ENCODE measurements at places on chromosomes 7 and 10. TPM values are rescaled to one million over a fixed set of nuclear protein-coding genes. Genes with fewer than 3 reads are reported as not detected.
A peak's percentile ranks its signal among the peaks of the same experiment; 100 is the strongest.

GRCh38 chr10:3071405-3072198 is 4.3 kb downstream of the PFKP start:
- no peak for DNase-seq
- peaks cover 11% of the 10 kb centered on the region for H3K36me3 ChIP-seq
- no peak overlapping the region for H3K4me3 ChIP-seq
- H3K4me1 ChIP-seq = peaks cover 34% of the 10 kb centered on the region

DNA sequence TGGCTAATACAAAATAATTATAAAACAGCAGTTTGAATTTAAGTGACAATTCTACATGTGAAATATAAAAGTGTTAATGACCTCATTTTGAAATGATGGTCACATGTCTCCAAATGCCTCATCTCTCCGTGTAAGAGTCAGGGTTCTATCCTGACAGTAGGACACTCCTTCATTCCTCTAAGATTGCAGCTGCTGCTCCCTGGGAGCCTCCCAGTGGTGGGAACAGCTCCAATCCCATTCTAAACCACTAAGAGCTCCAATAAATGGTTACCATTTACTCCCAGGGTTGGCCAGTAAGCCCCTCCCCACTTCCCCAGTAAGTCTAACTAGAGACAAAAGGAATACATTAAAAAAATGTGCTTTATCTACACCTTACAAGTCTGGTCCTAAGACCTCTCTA is 344.6 kb upstream of the AOAH start:
- no peak for DNase-seq
- no peak overlapping the region for H3K27ac ChIP-seq
- no peaks in the 10 kb centered on the region for H3K4me1 ChIP-seq

- H3K4me1 ChIP-seq = peaks cover 16% of the 10 kb centered on the region
- H3K4me3 ChIP-seq = no peak overlapping the region
- H3K27ac ChIP-seq = no peak overlapping the region
- H3K36me3 ChIP-seq = no peaks in the 10 kb centered on the region
These were observed 24.0 kb downstream of the COL26A1 start for GRCh38 chr7:101386558-101387231.

- H3K27me3 ChIP-seq = no peaks in the 10 kb centered on the region
- DNase-seq = no peak
- H3K27ac ChIP-seq = no peak overlapping the region
- no peaks in the 10 kb centered on the region for H3K4me1 ChIP-seq
These were observed 91.1 kb downstream of the GPR37 start for GRCh38 chr7:124674451-124674850.

DNA sequence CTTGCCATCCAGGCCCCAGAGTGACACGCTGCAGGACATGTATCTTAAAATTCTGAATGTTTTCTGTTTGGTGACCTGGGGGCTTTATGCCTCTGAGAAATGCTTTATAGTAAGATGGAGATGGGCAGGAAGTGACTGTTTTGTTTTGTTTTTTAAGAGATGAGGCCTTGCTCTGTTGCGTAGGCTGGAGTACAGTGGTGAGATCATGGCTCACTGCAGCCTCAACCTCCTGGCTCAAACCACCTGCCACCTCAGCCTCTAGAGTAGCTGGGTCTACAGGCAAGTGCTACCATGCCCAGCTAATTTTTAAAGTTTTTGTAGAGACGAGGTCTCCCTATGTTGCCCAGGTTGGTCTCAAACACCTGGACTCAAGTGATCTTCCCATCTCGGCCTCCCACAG is 20.6 kb downstream of the ZNF777 start:
- DNase-seq = no peak
- no peaks in the 10 kb centered on the region for H3K4me1 ChIP-seq
- no peaks in the 10 kb centered on the region for H3K27me3 ChIP-seq
- H3K36me3 ChIP-seq = peaks cover 13% of the 10 kb centered on the region
- H3K27ac ChIP-seq = no peak overlapping the region

- peaks cover 2% of the 10 kb centered on the region for H3K4me1 ChIP-seq
- no peak for DNase-seq
- H3K4me3 ChIP-seq = no peak overlapping the region
- no peaks in the 10 kb centered on the region for H3K36me3 ChIP-seq
These were observed 141.5 kb upstream of the CAV2 start for GRCh38 chr7:116357781-116358670.

GRCh38 chr10:98312822-98313221 is 44.8 kb upstream of the LOXL4 start:
- no peak overlapping the region for H3K4me3 ChIP-seq
- no peaks in the 10 kb centered on the region for H3K27me3 ChIP-seq
- no peak for DNase-seq
- H3K4me1 ChIP-seq = peaks cover 19% of the 10 kb centered on the region
- H3K27ac ChIP-seq = no peak overlapping the region

- DNase-seq = no peak
- H3K36me3 ChIP-seq = peaks cover 16% of the 10 kb centered on the region
These were observed 44.2 kb downstream of the PRF1 start for GRCh38 chr10:70558295-70558694.

DNA sequence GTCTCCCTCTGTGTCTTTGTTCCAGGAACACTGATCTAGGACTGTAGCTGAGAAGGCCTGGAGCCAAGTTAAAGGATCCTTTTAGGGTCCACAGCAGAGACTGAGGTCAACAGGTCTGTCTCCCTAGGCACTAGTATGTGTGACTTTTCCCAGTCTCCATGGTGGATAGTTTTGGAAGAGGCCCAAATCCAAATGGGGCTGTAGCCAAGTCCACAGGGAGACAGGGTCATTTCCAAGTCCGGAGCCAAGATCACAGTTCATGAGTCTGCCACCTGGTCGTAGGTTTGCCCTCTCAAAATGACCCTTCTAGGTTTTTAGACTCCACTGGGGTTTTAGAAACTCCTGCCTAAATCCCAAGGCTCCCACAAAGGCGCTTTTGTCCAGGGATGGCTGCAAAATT is 16.8 kb downstream of the ZNF277 start:
- H3K27ac ChIP-seq = no peak overlapping the region
- no peak for DNase-seq
- H3K27me3 ChIP-seq = no peaks in the 10 kb centered on the region
- peaks cover 2% of the 10 kb centered on the region for H3K4me1 ChIP-seq

DNA sequence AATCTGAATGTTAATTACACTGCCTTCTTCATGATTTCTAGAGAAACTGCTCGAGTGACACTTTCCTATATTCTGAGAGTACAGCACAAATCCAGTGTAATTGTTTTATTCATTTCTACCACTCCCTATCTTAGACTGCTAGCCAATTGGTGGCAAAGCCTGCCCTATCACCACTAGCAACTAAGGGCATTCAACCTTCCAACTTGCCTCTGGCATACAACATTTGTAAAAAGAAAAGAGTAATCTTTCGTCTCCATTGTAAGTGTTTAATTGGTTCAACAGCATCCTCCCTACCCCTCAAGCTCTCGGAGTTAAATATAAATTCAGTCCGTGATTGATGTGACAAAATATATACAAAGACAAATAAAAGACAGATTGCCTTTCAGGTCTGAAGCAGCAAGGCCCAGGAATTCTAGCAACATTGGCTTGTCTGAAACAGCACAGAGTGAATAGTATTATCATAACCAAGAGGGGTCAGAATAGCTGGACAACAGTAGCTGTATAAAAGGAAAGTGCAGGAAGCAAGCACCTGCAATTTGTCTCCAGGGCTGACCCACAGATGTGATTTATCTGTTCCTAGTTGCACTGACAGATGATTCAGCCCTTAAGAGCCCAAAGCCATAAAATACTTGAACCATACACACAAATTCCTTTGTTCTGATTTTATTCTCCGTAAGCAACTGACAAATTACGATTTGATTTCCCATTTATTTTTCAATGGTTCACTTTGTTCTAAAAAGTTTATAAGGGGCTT is 47.6 kb upstream of the ANKRD1 start:
- no peak overlapping the region for H3K4me3 ChIP-seq
- no peak overlapping the region for H3K27ac ChIP-seq
- no peaks in the 10 kb centered on the region for H3K4me1 ChIP-seq
- no peaks in the 10 kb centered on the region for H3K36me3 ChIP-seq

- H3K27ac ChIP-seq = no peak overlapping the region
- H3K36me3 ChIP-seq = no peaks in the 10 kb centered on the region
- no peaks in the 10 kb centered on the region for H3K4me1 ChIP-seq
- no peaks in the 10 kb centered on the region for H3K27me3 ChIP-seq
- no peak for DNase-seq
These were observed 481.0 kb downstream of the TNS3 start for GRCh38 chr7:47100817-47101435.

GRCh38 chr10:62071846-62072281 is 170.4 kb downstream of the ARID5B start:
- H3K27me3 ChIP-seq = no peaks in the 10 kb centered on the region
- no peak overlapping the region for H3K27ac ChIP-seq
- DNase-seq = no peak
- peaks cover 3% of the 10 kb centered on the region for H3K36me3 ChIP-seq

DNA sequence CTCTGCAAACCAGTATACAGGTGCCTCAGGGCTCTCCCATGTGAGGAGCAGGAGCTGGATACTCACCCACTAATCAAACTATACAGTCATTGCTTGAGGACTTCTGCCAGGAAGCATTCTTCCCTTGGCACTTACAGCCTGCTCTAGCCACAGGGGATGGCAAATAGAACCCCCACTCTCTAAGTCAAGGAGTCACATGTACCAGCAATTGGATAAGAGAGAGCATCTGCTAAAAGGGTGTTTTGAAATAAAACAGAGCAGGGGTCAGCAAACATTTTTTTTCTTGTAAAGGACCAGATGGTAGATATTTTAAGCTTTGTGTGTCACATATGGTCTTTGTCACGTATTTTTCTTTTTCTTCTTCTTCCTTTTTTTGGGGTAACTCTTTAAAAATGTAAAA is 865.2 kb upstream of the GHITM start:
- H3K36me3 ChIP-seq = no peaks in the 10 kb centered on the region
- H3K27ac ChIP-seq = no peak overlapping the region
- DNase-seq = no peak
- H3K4me1 ChIP-seq = no peaks in the 10 kb centered on the region

- no peak overlapping the region for H3K4me3 ChIP-seq
- no peak overlapping the region for H3K27ac ChIP-seq
- no peaks in the 10 kb centered on the region for H3K36me3 ChIP-seq
These were observed 132.9 kb upstream of the FAM3C start for GRCh38 chr7:121529003-121529402.

DNA sequence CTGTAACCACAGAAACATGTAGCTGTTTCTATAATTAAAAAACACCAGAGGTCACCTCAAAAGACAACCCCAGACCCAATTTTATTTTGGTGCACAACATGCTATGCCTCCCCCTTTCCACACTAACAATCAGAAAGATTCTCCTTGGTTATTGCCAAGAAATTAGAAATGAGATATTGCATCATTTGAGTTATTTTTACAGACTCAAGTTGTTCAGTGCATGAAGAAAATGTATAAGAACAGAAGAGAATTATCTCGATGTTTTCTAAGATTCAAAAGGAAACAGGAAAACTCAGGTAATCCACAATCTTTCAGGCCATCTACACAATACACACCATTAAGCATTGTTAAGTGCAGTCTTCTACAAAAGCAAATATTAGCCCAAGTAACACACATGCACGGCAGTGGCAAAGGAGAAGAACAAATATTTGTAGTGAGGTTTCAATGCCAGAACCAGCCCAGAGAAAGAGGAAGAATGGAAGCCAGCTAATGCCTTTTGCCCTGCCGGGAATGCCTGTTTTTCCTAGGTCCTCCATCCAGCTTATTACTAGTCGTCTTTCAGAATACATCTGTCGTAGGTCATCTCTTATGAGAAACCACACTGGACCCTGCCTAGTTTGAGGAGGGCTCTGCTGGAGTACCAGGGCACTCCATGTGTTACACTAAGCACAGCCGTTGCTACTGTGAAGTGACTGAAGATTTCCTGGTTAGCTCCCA is 67.6 kb upstream of the C1GALT1 start:
- H3K4me3 ChIP-seq = no peak overlapping the region
- H3K36me3 ChIP-seq = no peaks in the 10 kb centered on the region
- H3K4me1 ChIP-seq = no peaks in the 10 kb centered on the region
- no peak for DNase-seq
- no peaks in the 10 kb centered on the region for H3K27me3 ChIP-seq

DNA sequence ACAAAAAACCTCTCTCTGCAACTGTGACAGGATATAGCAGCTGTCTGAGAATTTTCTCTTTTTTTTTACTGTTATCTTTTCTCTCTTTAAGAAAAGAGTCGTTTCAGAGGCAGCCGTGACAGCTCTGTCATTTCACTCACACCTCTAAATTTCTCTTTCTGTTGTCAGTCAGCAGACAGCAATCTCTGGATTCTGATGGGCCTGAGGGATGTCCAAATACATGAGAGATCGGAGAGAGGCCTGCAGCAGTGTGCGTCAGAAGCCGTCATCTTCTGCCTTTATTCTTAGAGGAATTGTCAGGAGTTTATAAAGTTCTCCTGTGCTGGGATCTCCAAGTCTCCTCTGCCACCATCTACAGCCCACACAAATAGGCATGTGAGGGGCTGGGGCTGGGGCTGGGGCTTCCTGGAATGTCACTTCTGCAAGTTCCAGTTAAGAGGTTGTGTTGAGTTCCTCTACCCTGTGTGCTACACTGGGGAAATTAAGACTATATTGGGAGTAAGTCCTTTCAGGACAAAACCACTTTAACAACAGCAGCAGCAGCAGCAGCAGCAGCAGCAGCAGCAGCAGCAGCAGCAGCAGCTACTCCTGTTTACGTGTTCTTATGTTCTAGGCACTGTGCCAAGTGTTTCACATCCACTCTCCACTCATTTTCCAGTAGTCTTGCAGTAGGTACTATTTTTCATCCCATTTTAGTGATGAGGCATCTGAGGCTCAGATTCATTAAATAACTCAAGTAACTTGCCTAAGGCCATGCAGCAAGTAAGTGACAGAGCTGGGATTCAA is 541.3 kb downstream of the LRMDA start:
- peak; percentile 35 for DNase-seq
- peaks cover 14% of the 10 kb centered on the region for H3K4me1 ChIP-seq
- H3K27ac ChIP-seq = no peak overlapping the region
- no peak overlapping the region for H3K4me3 ChIP-seq
- H3K27me3 ChIP-seq = peaks cover 7% of the 10 kb centered on the region

GRCh38 chr7:76358011-76358480 is 745 bp downstream of the YWHAG start:
- no peaks in the 10 kb centered on the region for H3K27me3 ChIP-seq
- H3K36me3 ChIP-seq = peaks cover 8% of the 10 kb centered on the region
- H3K27ac ChIP-seq = peak overlapping the region; percentile 99
- H3K4me3 ChIP-seq = peak overlapping the region; percentile 98
- peaks cover 18% of the 10 kb centered on the region for H3K4me1 ChIP-seq
- peak; percentile 56 for DNase-seq

GRCh38 chr7:147418966-147419365 is 1171.6 kb upstream of the C7orf33 start:
- H3K4me1 ChIP-seq = no peaks in the 10 kb centered on the region
- H3K27me3 ChIP-seq = no peaks in the 10 kb centered on the region
- H3K4me3 ChIP-seq = no peak overlapping the region
- no peak overlapping the region for H3K27ac ChIP-seq
- no peaks in the 10 kb centered on the region for H3K36me3 ChIP-seq

- H3K36me3 ChIP-seq = no peaks in the 10 kb centered on the region
- H3K27me3 ChIP-seq = no peaks in the 10 kb centered on the region
- H3K27ac ChIP-seq = no peak overlapping the region
- no peaks in the 10 kb centered on the region for H3K4me1 ChIP-seq
- no peak overlapping the region for H3K4me3 ChIP-seq
These were observed 18.4 kb upstream of the CCDC71L start for GRCh38 chr7:106679153-106679931.

The PSD gene
- 39.6 TPM for total RNA-seq

The FAM107B gene
- 56.9 TPM for total RNA-seq

The IFIT2 gene
- 16.3 TPM for total RNA-seq

The LYZL2 gene
- not detected for total RNA-seq

The RASSF4 gene
- 33.5 TPM for total RNA-seq

The DYNC1I1 gene
- total RNA-seq = 34.6 TPM

The ACSM6 gene
- not detected for total RNA-seq

The PNLIPRP3 gene
- total RNA-seq = not detected

The RAB19 gene
- 0.99 TPM for total RNA-seq

The HOXA3 gene
- total RNA-seq = 6.2 TPM

The PON1 gene
- 0.61 TPM for total RNA-seq

The GUSB gene
- total RNA-seq = 30.4 TPM

The LIPN gene
- 0.30 TPM for total RNA-seq
